ENCODE measurements at places on chromosomes 2 and 18. TPM values are rescaled to one million over a fixed set of nuclear protein-coding genes. Genes with fewer than 3 reads are reported as not detected.

LTBP1 gene
- polyA plus RNA-seq = 1.8 TPM

ARHGAP28 gene
- 9.8 TPM for polyA plus RNA-seq

REG1B gene
- not detected for polyA plus RNA-seq

CCL20 gene
- polyA plus RNA-seq = not detected

PIEZO2 gene
- polyA plus RNA-seq = 0.12 TPM

AQP12B gene
- polyA plus RNA-seq = not detected

ST6GAL2 gene
- polyA plus RNA-seq = 21.8 TPM

IKZF2 gene
- polyA plus RNA-seq = 5.9 TPM

IL1F10 gene
- polyA plus RNA-seq = not detected

NCKAP5 gene
- 2.1 TPM for polyA plus RNA-seq

Data from neural cell (in vitro differentiated cells).